Activated CD8-positive, alpha-beta memory T cell treated with anti-CD3 and anti-CD28 coated beads for 48 hours (primary cell): ENCODE measurements at places on chromosomes 13 and 19.

GRCh38 chr19:17505223-17505622 is 6.2 kb upstream of the PGLS start:
- DNase-seq: no peak

- no peak for DNase-seq
Measured at GRCh38 chr19:3687774-3688706, 12.2 kb downstream of the PIP5K1C start.

DNA sequence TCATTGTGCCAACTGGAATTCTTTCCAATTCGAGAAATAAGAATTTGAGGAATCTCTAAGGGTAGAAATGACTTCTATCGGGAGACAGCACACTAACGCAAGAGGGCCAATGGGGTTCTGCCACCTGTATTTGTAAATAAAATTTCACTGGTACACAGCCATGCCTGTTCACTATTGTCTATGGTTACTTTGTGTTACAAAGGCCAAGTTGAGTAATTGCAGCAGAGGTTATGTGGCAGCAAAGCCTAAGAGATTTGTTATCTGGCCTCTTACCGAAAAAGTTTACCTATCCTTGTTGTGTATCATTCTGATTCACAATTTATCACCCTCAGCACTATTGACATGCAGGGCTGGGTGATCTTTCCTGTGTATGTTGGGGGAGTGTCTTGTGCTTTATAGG is 278.0 kb downstream of the KLF5 start:
- DNase-seq: no peak

DNA sequence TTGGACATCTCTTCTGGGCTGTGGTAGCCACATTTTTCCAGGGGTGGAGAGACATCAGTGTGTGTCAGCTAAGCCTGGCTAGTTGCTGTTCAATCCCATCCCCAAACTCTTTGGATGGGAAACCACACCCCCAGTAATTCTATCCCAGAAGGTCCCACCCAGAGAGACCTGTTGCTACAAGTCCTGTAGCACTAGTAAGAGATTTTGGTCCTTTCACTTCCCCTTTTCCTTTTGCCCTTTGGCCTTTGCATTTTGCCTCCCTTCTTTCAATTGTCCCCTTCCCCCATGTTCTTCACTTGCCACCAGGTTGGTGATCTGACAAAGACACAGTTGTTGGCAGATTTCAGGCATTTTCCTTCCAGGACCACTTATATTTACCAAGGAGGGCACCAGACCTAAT is 3.8 kb downstream of the CBY2 start:
- DNase-seq: no peak
